ENCODE measurements at places on chromosomes 12 and 14.

- no peak for DNase-seq
These were observed 45.7 kb upstream of the GRIP1 start for GRCh38 chr12:66724616-66725015.

DNA sequence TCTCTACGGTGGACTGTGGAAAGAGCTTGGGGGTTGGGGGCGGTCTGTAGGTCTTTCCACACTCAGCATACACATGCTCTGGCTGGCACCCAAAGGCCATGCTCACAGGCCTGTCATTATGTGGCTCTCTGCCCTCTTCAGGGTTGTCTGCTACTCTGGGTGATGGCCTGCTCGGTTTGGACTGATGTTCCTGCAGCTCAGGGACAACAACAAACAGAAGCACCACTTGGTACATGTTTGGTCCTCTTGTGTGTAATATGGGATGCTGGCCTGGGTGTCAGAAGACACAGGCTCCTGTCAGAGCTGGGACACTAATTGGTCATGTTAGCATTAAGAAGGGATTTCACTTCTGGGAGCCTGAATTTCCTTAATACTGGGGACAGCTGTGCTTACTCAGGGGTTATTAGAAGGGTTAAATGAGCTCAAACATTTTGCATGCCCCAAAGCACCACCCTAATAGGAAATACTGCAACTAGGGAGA is 32.7 kb upstream of the SELPLG start:
- DNase-seq: no peak

GRCh38 chr12:13962699-13963098 is 18.7 kb downstream of the GRIN2B start:
- DNase-seq: peak; percentile 13

- DNase-seq: no peak
These were observed 22.8 kb upstream of the TMTC2 start for GRCh38 chr12:82663893-82664292.

DNA sequence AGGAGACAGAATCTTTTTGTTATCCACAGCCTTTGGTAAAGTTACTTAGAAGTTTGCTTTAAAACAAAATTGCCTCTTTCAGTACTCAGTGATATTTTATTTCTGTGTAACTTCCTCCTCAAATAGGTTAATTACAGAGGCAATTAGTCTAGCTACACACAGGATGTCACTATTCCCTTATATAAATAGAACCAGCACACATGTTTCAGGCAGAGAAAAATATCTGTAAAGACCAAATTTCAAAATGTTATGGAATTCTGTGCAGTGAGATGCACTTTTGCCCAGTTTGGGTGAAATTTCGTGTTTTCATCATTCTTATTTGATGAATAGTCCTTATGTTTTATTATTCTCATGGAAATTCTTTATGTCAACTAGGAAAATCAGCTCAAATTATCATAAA is 410.6 kb upstream of the SOX5 start:
- DNase-seq: peak; percentile 31

DNA sequence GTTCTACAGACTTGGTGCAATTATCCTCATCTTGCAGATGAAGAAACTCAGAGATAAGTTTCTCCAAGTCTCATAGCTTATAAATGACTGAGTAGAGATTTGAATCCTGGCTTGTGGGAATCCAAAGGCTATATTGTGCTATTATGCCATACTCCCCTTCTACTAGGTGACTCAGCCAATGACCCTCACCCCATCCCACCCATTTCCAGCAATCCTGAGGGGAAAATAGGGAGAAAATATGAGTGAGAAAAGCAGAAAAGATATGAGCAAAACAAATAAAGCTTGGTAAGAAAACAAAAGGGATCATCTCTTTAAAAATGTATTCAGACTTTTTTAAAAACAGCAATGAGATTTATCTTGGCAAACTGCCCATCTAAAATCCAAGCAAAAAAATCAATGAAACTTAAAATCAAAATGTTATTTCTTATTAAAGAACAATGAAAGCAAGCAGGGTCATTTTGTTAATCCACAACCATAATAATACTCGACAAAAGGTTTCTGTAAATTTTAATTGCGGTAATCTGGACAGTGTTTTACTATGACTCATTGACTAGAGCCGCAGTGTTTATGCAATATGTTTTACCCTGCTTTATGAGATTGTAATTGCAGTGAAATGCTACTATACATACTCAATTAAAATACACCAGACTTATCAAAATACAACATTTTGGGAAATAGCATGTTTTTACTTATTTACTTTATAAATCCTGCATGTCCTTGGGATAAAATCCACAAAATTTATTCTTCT is 13.1 kb upstream of the LGR5 start:
- no peak for DNase-seq

DNA sequence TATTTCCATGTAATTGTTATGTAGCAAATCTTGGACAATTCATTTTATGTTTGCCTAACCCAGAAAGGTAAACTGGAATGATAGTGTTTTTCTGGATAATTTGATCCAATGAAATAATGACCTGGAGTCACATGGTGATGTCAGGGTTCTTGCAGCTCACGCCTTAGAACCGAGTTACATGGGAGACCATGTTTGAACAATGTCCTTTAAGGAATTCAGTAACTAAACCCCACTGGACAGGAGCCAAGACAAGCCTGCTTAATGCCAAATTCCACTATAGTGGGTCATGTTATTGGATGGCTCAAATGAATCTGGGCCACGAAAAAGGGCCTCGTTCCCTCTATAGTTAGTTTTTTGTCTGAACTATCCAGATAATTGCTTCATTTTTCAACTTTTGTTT is 255.8 kb upstream of the HMGA2 start:
- DNase-seq: no peak

DNA sequence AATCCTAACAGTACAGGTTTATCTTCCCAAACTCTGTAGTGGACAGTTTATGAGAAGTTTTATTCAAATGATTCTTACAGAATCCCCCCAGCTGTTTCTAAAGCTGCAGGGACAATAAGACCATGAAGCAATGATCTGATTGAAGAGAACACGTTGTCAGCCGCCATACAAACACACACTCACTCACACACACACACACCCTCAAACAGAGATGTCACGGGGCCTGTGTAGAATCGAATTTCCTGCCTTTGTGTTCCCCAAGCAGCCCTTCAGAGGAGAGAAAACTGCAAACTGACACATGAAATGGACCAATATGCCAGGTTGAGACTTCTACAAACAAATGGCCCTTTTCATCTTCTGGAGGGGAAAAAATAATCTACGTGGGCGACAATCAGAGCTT is 80.5 kb upstream of the TBX3 start:
- peak; percentile 26 for DNase-seq

DNA sequence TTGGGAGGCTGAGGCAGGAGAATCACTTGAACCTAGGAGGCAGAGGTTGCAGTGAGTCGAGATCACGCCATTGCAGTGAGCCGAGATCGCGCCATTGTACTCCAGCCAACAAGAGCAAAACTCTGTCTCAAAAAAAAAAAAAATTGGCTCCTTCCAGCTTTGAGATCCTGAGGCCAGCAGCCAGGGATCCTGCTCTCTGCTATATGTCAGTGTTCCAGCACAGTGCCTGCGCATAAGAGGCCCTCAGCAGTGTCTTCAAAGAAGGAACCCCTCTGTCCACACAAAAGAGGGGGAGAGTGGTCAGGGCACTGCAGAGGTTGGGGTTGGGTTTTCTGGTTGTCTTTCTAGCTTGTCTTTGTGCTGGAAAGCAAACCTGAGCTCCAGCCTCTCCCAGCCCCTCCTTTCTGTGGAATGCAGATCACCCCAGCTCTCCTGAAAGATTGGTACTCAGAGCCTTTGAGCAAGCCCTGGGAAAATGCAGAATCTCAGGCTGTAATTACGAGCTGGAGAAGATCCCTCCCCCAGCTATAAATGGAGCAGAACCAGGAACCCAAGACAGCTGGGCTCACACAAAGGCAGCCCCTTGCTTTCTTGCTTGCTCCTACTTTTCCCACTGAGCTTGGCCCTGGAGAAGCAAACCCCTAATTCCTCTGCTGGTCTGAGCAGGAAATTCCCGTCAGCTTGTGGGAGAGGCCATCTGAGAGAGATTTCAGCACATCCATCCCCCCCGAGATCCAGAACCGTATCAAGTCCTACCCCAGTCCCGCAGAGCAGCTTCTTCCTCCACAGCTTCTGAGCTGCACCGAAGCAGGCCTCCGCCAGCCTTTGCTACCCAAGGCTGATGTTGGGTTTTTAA is 205.7 kb downstream of the ZFP36L1 start:
- no peak for DNase-seq

DNA sequence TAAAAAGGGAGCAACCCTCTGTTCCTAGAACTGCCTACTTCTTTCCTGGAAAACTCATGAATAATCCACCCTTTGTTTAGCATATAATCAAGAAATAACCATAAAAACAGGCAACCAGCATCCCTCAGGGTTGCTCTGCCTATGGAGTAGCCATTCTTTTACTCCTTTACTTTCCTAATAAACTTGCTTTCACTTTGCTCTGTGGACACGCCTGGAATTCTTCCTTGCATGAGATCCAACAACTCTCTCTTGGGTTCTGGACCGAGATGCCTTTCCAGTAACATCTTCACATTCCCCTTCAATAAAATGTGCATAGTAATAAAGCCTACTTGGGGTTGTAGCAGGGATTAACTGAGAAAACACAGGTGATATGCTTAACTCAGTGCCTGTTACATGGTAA is 286.4 kb upstream of the AMIGO2 start:
- DNase-seq: no peak

- DNase-seq: no peak
These were observed 250.6 kb downstream of the DAD1 start for GRCh38 chr14:22338381-22338780.

DNA sequence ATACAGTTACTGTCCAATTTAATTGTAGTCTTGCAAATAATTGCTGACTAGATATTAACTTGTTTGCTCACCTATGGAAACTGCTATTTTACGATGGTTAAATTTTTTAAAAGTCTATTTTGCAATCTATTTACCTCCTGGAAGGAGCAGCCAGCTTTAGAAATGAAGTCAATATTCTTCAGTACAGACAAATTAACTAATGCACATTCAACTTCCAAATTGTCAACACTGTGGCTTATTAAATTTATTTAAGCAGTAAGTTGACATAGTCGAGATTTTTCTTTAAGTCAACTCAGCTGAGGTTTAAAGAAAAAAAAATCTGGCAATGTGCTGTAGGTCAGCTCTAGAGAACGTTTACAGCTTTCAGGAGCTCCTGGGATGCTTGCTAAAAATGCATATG is 221.2 kb downstream of the SSPN start:
- no peak for DNase-seq

DNA sequence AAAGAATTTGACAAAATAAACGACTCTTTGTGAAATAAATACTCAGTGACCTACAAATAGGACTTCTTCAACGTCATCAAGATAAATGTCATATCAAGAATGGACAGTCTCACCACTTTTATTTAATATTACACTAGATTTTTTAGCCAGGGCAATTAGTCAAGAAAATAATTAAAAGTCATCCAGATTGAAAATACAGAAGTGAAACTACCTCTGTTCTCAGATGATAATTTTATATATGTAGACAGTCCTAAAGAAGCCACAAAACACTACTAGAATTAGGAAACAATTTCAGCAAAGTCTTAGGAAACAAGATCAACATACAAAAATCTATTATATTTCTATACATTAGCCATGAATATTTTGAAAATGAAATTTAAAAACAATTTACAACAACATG is 689.6 kb upstream of the SEL1L start:
- DNase-seq: no peak

GRCh38 chr12:16218934-16219751 is 58.3 kb downstream of the SLC15A5 start:
- DNase-seq: no peak

GRCh38 chr12:69662764-69663163 is 36.3 kb downstream of the BEST3 start:
- no peak for DNase-seq

GRCh38 chr14:103199124-103199523 is 75.9 kb downstream of the TNFAIP2 start:
- DNase-seq: no peak

DNA sequence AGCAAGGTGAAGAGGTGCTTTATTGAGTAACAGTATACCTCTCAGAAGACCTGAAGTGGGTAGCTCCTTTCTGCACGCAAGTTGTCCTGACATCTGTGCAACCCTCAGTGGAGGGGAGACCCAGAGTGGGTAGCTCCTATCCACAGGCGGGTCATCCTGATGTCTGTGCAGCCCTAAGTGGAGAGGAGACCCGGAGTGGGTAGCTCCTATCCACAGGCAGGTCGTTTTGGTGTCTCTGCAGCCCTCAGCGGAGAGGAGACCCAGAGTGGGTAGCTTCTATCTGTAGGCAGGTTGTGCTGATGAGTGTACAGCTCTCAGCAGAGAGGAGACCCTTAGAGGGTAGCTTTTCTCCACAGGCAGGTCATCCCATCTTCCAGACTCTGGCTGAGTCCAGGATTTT is 45.1 kb upstream of the PRPF39 start:
- DNase-seq: no peak

- no peak for DNase-seq
These were observed 489 bp downstream of the CEP290 start for GRCh38 chr12:88141425-88141773.

DNA sequence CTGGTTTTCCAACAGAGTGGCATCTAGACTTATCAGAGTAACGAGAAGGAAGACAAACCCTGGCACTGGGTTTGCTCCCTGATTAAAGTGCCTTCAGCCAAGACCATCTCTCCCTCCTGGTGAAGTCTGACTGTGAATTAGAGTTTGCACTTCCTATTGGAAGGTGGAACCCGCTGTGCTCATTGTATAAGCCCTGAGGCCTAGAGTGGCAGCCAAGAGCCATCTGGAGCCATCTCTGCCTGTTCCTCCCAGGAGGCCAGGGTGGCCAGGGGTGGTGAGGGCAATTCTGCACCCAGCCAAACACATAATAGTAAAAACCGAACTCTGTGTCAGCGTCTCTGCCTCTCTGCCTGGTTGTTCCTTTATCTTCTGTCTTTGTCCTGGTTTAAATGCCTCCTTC is 25.0 kb downstream of the MFAP5 start:
- DNase-seq: no peak

- no peak for DNase-seq
These were observed 10.1 kb downstream of the RNASE1 start for GRCh38 chr14:20792556-20792955.

DNA sequence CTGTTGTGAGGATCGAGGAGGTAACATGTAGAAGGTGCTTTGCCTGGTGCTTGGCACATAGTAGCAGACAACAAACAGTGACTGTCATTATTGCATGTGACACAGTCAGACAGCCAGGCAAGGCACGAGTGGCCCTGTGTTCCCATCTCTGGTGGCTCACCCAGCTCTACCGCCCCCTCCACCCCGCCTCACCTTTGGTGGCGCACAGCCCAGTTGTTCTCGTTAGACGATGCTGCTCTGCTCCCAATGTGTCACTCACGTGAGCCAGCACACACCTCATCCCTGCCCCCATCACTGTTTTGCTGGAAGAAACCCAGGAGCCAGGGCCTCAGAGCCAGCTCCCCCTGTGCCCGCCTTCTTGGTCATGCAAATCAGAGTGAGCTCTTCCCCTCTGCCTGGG is 113.3 kb downstream of the CALM1 start:
- DNase-seq: peak; percentile 59

- no peak for DNase-seq
These were observed 2.9 kb downstream of the TCHP start for GRCh38 chr12:109902891-109903418.

DNA sequence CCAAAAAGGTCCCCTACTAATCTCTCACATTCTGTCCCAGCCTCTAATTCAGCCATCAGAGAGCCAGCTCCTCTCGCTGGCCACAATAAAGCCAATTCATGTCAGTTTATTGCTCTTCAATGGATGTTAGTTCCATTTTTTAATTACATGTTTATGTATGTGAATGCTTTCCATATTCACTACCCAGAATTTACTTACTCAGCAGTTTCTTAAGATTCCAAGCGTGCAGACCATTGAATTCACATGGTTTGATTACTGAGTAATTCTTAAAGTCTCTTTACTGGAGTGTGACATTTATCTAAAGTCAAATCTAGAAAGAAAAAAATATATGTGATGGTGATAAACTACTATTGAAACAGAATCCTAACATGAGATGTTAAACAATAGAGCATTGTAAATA is 102.2 kb downstream of the LLPH start:
- DNase-seq: no peak

Data from NCI-H1436 (cell line).